ENCODE measurements at places on chromosomes 11 and 22.

- DNase-seq: no peak
Measured at GRCh38 chr11:105078283-105078682, 33.1 kb upstream of the CARD16 start.

DNA sequence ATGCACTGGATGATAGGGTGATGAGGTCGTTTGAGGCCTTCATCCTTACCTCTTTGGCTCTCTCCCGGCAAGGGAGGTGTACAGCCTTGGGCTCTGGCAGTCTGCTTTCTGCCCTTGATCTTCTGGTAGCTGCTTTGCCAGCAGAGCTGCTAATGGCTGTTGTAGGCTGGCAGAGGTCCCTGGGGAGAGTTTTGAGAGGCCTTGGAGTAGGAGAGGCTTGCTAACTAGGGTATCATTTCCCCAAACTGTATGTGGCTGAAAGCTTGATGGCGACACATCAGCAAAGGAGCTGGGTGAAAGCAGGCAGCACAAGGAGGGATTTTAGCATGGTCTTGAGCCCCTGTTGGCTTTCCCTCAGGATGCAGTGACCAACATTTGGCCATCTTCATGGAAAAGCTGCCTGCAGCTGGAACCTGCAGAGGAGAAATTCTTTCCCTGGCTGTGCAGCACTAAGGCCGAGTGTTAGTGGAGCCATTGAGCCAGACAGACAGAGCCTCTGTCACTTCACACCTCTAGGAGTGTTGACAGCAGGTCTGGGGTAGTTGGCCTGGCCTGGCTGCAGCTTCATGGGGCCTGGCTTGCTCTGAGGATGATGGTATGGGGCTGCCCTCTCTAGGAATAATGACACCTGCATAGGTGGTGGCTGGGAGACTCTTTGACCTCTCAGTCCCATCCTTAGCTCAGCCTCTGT, 3.5 kb upstream of the AMPD3 start:
- no peak for DNase-seq

DNA sequence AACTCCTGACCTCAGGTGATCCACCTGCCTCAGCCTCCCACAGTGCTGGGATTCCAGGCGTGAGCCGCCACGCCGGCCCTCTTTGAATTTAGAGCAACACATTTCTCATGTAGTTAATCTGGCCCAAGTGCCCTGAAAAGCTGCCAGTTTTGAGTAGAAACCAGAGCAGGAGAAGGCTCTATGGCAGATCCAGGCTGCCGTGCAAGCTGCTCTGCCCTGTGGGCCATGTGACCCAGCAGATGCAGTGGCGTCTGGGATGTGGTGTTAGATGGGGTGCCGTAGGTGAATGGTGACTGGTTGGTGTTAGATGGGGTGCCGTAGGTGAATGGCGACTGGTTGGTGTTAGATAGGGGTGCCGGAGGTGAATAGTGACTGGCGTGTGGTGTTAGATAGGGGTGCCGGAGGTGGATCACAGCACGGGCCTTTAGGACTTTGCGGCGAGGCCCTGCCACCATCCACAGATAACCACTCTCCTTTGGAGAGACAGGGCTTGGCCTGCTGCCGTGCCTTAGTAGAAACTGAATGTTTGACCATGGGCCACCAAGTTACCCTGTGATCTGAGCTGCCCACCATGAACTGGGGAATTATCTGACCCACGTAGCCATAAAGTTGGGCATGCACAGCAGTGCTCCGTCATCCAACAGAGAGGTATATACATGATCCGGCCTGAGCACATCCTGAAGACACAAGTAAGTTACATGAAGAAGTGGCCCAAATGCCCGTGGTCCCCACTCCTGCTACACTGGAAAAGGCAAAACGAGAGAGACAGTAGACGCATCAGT, 32.7 kb downstream of the ASCL2 start:
- no peak for DNase-seq

- peak; percentile 36 for DNase-seq
Measured at GRCh38 chr11:67544616-67545242, 21.5 kb upstream of the CABP2 start.

DNA sequence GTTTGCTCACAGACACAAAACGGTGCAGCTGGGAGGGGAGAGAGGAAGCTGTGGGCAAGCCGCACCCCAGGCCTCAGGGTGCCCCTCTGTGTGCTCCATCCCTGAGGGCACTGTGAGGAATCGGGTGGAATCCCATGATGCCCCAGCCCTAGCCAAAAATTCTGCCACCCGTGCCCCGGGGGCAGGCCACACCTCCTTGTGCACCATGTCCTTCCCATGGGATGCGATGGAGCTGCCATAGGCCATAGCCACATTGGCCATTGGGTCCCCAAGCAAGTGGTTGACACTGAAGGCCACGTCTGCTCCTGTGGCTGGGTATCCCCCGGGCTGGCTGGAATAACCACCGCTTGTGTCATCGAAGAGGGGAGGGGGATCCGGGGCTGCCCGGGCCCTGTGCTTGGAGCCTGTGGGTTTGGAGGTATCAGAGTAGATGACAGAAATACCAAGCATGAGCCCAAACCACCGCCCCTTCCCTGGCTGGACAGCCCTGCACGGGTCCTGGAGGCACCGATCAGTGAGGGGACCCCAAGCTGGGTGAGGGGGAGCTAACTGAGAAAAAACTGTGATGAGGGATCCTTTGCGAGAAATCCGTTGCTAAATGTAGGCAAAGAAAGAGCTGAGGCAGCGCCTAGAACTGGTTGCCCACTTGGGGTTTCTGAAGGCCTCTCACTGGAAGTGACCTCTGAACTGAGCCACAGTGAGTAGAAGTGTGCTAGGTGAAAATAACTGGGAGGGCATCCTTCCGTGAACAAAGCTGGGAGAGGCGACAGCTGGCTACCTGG, 863 bp downstream of the YIF1A start:
- DNase-seq: peak; percentile 22

DNA sequence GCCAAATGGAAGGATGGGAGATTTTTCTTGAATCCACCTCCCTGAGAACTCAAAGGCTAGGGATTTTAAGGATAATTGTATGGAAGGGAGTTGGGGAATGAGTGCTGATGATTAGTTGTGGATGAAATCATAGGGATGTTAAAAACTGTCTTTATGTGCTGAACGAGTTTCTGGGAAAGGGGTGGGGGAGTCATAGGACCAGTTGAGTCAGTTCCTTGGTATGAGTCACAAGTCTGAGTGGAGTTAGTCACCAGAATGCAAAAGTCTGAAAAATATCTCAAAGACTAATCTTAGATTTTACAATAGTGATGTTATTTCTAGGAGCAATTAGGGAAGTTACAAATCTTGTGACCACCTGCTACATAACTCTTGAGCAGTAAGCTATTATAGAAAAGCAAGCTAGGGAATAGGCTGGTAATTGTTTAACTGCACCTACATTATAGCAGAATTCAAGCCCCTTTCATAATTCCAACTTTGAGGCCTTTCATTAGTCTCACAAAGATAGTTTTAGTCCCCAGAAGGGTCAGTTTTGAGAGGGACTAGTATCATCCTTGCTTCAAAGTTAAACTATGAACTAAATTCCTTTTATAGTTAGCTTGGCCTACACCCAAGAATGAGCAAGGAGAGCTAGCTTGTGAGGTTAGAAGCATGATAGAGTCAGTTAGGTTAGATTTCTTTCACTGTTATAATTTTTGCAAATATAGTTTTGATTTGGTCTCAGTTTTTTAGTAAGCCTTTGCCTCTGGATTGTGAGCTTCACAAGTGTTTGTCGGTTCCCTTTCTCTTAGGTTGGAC, 668.0 kb downstream of the ETS1 start:
- DNase-seq: peak; percentile 11

DNA sequence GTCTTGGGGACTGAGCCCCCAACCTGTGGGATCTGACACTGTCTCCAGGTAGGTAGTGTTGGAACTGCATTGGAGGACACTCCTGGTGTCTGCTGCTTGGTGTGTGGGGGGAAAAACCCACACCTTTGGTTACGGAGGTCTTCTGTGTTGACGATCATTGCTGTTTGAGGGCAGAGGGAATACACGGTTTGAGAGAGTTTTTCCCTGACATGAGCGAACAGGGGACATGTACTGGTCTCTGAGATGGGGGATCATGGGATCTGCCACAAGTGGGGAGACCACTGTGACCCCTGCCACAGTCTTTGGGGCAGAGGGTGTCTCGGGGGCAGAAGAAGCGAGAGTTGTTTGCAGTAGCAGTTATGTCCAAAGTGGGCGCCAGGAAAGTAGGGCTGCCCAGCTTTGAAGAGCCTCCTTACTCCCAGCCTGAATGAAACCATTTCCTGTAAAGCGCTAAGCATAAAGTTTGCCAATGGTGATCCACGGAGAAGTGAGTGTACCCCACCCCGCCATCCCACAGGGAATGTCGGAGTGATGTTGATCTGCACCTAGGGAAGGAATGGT, 5.4 kb upstream of the SAA2 start:
- DNase-seq: no peak

DNA sequence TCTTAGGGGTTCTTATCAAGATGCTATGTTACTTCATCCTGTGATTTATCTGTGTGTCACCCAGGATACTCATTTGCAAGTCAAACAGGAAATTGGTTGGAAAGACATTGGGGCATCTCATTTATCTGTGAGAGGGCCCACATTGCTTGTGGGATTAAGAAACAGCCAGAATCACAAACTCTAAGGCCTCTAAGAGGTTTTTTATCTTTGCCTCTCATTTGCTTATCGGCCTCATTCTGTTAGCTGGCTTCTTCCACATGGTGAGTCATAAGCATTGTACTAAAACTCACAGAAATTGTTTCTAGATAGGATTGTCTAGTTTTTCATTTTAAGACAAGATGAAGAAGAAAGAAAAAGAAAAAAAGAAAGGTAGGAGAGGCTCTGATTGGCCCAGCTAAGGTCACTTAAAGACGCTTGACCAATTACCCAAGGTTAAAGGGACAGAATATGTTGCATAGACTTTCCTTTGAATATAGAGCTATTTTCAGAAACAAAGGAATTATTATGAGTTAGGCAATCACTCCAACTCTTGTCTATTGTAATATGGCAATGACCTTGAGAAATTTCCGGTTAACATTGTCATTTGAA, 121.9 kb downstream of the ARHGAP42 start:
- DNase-seq: peak; percentile 43

DNA sequence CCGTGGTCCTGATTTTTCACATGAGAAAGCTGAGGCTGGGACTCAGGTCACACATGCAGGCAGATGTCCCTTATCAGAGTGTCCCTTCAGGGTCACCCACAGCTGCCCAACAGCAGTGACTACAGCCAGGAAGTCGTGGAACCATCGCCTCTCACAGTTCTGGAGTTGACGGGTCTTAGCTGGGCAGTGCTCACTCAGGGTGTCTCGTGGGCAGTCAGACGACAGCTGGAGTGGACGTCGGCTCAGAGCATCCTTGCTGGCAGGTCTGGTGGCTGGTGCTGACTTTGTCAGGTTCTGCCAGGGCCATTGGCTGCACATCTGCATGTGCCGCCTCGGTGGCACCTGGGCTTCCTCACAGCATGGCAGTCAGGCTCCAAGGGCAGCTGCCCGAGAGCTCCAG, 35.6 kb upstream of the TH start:
- DNase-seq: no peak

- no peak for DNase-seq
Measured at GRCh38 chr11:73011126-73011817, 130.8 kb downstream of the FCHSD2 start.

DNA sequence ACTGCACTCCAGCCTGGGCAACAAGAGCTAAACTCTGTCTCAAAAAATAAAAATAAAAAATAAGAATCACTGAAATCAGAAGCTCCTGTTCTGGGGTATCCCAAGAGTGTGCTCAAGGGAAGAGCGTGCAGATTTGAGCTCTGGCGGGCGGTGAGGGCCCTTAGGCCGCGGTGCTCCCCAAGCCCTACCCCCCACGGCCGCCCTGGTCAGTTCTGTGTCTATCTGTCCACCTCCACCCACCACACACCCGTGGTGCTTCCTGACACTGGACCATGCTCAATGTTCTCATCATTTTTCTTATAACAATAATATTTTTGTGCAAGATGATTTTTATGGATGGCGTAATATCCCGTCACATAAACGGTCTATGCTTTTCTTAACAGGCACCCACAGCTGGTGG, 71.1 kb downstream of the RTL6 start:
- no peak for DNase-seq

DNA sequence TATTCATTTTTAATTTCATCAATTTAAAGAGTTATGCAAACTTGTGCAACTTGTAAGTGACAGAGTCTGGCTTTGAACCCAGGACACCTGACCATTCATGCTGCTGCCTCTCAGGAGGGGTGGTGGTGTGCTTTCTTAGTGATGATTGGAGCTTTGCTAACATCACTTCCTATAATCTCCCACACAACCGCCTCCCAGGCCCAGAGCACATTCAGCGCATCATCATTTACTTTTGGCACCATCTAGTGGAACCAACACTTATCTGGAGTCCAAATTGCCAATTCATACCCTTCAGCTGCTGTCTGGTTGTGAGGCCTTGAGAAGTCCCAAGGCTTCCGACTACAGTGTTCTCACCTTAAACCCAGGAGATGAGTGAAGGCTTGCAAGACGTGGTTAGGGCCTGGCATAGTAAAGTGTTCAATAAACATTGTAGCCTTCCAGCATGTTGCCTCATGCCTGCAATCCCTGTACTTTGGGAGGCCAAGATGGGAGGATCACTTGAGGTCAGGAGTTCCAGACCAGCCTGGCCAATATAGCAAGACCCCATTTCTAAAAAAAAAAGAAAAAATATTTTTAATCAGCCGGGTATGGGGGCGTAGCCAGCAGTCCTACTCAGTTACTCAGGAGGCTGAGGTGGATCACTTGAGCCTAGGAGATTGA, 1.1 kb upstream of the TTLL1 start:
- peak; percentile 77 for DNase-seq

DNA sequence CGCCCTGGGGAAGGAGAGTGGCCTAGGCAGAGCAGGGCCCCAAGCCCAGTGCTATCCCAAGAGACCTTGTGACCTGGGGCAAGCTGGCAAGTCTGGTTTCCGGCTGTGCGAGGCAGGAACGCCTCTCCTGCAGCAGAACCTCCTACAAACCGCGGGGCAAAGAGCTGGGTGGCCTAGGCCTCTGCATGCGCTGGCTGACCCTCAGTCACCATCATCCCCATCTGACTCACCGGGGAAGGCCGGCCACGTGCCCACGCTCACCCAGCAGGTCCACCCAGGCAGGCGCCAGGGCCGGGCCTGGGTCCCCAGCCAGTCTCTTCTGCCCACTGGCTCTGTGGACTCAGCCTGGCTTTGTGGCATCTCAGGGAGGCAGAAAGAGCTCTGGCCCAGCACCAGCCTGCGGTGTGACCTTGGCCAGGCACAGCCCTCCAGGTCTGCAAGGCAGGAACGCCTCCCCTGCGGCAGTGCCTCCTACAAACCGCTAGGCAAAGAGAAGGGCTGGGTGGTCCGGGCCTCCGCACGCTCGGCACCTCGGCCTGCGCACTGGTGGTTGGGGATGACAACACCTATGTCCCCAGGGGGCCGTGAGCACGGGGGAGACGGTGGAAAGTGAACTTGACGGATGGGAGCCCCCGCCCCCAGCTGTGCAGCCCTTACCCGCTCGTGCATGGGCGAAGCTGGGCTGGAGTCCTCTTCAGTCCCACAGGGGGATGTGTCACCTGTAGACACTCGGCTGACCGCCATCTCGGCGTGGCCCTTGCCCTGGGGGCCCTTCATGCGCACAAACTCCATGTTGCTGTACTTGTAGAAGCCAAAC, 38.2 kb downstream of the KIAA0930 start:
- no peak for DNase-seq

GRCh38 chr22:38213319-38213989, 11.7 kb downstream of the MAFF start:
- DNase-seq: no peak

Measured in kidney glomerular epithelial cell (primary cell).